Psoas muscle (tissue), 8 donors: ENCODE measurements at places on chromosomes 7 and 10. TPM values are rescaled to one million over a fixed set of nuclear protein-coding genes. Genes with fewer than 3 reads are reported as not detected.

- no peak for DNase-seq
Measured at GRCh38 chr10:7788639-7789286, 786 bp downstream of the ATP5F1C start.

Gene MKI67
- 0.06 TPM for polyA plus RNA-seq

Gene FXYD4
- 0.18 TPM for polyA plus RNA-seq

- no peak for DNase-seq
Measured at GRCh38 chr10:121553511-121554264, 44.6 kb downstream of the FGFR2 start.

Gene ENKUR
- polyA plus RNA-seq, result not detected

GRCh38 chr10:104045151-104046089 is 40.3 kb downstream of the COL17A1 start:
- no peak for DNase-seq

DNA sequence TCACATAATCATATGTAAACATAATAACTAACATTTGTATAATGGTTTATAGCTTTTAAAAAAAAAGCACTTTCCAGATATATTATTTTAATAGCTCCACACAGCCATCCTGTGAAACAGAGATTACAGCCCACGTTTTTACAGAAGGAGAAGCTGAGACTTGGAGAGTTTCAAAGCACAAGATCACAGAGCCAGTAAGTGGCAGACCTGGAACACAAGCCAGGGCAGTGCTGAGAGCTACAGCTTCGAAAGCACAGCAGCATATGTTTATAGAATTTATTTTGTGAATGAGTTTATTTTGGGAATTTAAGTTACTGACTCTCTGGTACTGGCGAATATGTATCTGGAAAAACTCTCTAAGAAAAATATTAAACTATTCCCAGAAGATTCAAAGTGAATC is 149.4 kb downstream of the HDAC9 start:
- DNase-seq, result no peak

Gene OR2A7
- polyA plus RNA-seq, result 0.06 TPM

DNA sequence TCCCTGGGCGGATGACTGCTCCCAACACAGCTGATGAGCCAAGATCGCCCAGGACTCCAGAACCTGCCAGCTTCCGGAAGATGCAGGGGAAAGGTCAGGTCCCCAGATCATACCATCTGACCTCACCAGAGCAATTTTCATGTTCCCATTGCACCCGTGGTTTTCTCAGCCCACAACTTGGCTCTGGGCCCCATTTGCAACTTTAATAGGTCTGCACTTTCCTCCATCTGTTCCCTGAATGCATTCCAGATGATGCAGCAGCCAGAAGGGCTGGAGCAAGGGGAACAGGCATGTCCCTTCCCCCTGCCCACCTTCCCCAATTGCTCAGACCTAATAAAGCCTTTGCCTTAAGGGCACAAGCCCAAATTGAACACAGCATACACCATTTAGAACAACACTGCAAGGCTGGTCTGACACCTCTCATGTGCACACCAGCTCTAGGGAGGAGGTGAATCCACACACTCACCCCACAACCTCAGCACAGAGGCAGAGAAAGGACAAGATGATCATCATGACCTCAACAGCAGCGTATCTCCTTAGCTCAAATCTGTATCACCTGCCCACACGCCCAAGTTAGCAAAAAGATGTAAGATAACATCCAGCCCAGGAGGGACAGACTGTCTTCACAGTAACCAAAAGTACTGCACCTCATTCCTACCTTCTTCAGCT is 87.5 kb downstream of the PLXNA4 start:
- DNase-seq, result no peak

Gene ZP3
- polyA plus RNA-seq, result 0.52 TPM

DNA sequence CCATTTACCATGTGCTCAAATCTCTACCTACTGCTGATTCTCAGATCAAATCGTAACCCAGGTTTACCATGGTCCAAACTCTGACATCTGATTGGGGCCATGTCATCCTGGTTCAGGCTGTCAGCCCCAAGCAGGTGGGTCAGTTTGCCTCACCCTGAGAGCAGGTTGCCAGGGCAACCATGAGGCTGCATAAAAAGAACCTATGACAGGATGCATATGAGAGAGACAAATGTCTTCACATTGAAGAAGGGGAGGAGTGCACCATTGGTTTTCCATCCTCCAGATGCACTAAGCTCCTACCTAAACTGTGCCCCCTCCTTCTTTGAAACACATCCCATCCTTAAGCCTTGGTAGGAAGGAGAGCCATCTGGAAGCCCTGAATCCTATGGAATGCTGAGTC is 10.2 kb downstream of the PRSS1 start:
- no peak for DNase-seq

Gene TDRD1
- polyA plus RNA-seq, result not detected

- no peak for DNase-seq
Measured at GRCh38 chr10:48900371-48900801, 39.3 kb downstream of the LRRC18 start.

DNA sequence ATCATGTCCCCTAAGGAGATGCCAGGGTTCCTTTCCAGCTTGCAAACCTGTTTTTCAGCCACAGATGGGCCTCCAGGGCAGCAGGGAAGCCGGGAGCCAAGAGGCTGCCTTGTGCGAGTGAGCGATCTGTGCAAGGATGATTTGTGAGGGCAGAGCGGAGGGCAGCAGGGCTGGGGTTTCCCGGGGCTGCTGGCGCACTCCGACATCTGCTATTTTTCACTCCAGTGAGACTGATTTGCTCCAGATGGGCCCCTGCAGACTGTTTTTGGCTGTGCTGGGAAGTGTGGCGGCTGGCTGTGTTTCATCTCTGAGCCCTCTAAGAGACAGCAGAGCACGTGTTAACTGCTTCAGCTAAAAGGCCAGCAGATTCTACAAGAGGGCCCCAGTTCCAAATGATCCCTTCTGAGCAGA is 466.2 kb downstream of the TYW1 start:
- no peak for DNase-seq

DNA sequence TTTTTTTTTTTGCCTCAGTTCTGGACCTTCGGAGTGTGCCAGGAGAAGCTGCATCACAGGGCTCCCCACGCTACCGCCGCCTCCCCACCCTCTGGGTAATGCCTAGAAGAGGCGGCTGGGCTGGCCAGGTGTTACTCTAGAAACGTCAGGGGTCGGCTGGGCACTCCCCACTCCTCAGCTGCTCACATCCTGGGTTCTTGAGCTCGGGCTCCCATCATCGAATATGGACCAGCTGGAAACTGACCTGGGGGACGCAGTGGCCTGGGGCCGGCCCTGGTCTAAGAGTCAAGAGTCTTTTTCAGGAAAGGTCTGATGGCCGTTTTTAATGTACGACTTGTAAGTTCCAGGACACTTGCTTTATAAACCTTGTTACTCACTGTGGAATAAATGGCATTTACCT is 326.5 kb downstream of the WDR37 start:
- no peak for DNase-seq

Gene SPDYE2B
- not detected for polyA plus RNA-seq

GRCh38 chr7:157003445-157003755 is 7.1 kb downstream of the MNX1 start:
- no peak for DNase-seq

DNA sequence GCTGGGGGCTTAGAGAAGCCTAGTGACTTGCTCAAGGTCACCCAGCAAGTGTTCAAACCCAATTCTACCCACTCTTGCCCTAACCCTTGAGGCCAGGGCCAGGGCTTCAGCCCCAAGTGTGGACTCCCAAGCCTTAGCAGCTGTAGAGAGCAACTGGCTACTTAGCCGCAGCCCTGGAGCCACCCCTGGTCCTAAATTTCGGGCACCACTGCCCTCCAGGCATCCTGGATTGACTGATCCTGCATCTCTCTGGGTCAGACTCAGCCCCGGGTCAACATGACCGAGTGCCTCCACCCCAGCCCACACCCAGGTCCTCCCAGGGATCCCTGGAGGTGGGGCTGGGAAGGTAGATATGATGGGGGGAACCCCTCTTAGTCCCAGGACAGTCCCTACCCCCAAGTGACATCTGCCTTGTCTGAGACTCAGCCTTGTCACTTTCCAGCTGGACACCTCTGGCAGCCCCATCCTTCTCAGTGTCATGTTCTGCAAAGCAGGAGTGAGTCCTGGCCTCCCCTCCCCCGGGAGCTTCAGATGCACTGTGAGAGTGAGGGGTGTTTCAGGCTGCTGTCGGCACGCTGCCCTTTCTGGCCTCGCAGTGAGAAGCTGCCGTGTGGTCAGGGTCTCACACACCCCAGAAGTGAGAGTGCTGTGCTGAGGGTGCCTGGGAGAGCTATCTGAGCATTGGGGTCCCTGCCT is 89.8 kb downstream of the ZMIZ1 start:
- no peak for DNase-seq

Gene CTTNBP2
- 0.10 TPM for polyA plus RNA-seq

DNA sequence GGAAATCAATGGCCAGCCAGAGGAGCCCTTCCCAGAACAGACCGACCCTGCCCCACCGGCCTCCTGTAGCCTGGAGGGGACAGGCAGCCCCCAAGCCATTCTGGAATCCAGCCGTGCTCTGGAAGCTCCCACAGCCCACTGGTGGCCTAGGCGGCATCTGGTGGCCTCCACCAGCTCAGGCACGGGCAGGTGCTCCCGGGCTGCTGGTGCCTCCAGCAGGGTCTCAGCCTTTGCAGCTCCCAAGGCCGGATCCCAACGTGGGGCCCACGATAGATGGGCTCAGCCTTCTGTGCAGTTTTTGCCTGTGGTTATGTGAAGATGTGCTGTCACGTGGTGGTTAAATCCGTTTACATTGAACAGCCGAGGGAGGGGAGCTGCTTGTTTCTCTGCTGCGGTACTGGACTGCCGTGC is 44.4 kb downstream of the JAKMIP3 start:
- DNase-seq, result peak; percentile 53

DNA sequence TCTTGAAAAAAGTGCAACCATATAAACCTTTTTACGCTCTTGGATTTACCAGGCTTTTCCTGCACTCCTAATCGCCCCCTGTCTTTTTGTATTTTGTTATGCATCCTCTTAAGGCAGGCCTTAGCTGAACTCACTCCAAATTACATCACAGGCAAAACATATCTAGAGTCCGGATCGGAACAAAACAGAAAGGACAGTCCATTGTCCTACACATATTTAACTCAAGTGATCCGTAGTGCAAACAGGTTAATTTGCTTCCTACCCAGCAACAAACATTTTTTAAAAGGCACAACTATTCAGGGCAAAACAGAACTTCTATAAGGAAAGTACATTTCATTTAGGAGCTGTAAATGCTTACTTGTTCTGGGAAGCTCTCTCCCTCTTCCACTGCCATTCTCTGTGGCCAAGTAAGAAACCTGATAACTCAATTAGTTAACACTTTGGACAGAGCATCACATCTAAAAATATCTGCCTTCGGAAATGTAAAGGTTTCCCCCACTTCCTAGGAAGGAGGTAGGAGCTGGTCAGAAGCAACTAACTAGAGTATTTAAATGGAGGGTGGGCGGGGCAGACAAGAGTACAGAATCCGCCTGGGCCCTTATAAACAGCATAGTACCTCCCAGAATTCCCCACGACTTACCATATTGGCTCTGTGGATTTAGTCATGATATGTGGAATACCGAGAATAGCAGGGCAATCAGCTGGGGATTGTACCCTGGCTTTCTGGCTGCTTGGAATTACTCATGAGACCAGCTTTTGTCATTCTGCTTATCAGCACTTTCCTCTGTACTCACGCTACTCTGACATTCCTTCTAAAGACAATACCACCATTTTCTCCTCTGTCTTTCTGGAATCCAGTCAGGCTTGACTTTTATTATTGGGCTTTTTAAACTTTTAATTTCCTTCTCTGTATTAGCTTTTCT is 89.5 kb downstream of the ANK3 start:
- DNase-seq, result no peak

Gene GHRHR
- not detected for polyA plus RNA-seq

Gene NPFFR1
- under 0.01 TPM for polyA plus RNA-seq

GRCh38 chr10:133166828-133167692 is 7.0 kb downstream of the KNDC1 start:
- no peak for DNase-seq

Gene PLAU
- polyA plus RNA-seq, result 3.8 TPM

DNA sequence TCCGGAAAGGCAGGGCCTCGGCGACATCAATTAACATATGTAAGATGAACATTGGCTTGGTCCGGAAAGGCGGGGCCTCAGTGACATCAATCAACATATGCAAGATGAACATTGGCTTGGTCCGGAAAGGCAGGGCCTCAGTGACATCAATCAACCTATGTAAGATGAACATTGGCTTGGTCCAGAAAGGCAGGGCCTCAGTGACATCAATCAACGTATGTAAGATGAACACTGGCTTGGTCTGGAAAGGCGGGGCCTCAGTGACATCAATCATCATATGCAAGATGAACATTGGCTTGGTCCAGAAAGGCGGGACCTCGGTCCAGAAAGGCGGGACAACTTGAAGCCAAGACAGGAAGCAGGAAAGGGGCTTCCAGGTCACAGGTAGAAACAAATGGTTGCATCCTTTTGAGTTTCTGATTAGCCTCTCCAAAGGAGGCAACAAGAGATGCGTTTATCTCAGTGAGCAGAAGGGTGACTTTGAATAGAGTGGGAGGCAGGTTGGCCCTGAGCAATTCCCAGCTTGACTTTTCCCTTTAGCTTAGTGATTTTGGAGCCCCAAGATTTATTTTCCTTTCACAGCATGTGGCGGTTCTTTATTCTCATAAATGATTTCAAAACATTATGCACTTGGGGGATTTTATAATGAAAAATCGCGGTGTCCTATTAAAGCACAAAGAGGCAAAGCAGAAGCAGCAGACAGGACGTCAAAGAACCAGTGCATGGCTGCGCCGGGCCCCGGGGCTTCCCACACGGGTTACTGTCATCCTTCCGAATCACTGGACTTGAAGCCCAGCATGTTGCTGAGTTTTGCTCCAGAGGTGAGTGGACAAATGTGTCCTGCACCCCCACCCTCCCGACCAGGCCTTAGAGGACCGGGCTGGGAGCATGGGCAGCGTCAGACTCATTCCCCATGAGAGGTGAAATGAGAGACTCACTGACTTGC is 43.1 kb upstream of the EN2 start:
- DNase-seq, result no peak

Gene NKX2-3
- not detected for polyA plus RNA-seq

- no peak for DNase-seq
Measured at GRCh38 chr10:32269343-32270100, 77.4 kb downstream of the EPC1 start.

Gene SHLD2
- polyA plus RNA-seq, result 24.0 TPM

Gene PRLHR
- polyA plus RNA-seq, result 0.01 TPM

DNA sequence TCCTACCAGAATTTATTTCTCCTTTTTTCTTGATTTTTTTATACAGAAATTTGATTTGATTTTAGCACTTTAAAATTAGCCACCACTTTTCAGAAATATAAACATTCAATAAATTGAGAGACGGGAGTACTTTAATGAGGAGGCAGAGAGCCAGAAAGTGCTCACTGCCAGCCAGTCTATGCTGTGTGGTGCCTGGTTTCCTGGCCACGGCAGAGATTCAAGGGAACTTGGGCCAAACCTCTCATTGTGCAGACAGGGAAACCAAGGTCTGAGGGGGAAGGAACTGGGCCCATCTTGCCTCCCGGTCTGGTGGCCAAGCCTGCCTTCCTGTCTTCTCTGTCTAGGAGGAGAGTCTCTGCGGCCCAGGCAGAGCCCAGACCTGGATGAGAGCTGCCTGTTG is 25.9 kb downstream of the ADAMTS14 start:
- no peak for DNase-seq
